Stimulated activated CD8-positive, alpha-beta memory T cell treated with anti-CD3 and anti-CD28 coated beads, Interleukin-15, amount 100 ng/mL, for 24 hours (primary cell): ENCODE measurements at places on chromosomes 2 and 18.

DNA sequence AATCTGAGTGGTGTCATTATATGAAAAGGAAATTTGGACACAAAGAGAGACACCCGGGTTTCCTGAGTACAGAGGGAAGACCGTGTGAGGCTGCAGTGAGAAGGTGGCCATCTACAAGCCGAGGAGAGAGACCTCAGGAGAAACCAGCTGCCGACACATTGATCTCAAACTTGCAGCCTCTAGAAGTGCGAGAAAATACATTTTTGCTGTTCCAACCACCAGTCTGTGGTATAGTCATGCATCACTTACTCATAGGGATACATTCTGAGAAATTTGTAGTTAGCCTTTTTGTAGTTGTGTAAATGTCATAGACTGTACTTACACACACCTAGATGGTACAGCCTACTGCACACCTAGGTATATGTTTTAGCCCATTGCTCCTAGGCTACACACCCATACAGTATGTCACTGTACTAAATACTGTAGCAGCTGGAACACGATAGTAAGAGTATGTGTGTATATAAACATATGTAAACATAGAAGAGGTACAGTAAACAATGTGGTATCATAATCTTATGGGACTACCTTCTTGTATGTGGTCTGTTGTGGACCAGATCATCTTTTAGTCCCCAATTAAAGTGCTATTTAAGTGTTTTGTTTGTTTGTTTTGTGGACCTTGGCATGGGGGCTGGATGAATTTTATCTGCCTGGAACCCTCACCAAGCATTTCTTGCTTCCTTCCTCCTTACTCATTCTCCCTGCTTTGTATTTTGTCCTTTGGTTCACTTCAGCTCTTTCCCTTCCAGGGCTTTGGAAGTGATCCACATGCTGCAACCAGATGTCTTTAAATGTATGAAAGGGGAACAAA lies 38.3 kb upstream of the SESTD1 start:
- DNase-seq, result no peak

- DNase-seq, result no peak
These were observed 18.6 kb upstream of the RMC1 start for GRCh38 chr18:23484561-23485182.

DNA sequence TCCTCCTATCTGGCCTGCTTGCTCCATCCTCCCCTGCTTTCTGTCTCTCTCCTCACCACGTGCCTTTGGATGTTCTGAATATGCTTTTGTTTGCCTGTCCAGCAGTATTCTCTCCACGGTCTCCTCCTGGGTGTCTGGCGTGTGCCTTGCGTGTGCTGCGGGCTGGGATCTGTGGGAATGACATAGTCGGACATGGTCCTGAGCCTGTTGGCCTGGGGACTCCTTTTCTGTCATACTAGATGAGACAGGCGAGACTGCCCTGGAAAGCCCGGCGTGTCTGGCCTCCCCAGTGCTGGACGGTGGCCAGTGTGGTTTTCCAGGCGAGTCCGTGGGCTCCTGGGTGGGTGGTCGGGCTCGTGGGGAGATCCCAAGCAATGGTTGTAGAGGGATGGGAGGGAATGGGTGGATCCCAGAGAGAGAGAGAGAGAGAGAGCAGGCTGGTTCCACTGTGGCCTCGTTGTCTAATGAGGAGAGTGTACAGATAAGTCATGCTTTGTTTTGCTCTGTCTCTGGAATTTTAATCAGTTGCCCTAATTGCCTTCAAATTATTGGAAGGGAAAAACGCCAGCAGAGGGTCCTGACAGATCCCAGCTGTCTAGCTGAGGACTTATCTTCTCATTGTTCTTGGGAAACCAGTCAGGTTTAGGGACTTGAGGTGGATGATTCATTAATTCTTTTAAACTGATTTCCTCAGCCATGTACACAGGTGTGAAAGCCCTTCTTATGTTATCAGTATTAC lies 58.3 kb downstream of the HPCAL1 start:
- no peak for DNase-seq

DNA sequence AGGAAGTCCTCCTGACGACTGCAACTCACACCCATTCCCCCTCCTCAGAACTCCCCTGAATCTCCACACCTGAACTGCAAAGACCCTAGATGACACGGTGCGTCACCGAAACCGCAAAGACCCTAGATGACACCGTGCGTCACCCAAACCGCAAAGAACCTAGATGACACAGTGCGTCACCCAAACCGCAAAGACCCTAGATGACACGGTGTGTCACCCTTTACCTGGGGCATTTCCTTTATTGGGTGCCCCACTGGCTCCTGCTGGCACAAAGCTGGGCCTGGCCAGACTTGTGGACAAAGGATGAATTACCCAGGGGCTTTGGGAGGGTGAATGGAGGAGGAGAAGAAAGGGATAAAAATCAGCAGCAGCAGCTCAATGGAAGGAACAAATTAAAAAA lies 123.8 kb downstream of the CELF4 start:
- no peak for DNase-seq

- DNase-seq, result no peak
These were observed 33.3 kb downstream of the CFLAR start for GRCh38 chr2:201149064-201149820.

DNA sequence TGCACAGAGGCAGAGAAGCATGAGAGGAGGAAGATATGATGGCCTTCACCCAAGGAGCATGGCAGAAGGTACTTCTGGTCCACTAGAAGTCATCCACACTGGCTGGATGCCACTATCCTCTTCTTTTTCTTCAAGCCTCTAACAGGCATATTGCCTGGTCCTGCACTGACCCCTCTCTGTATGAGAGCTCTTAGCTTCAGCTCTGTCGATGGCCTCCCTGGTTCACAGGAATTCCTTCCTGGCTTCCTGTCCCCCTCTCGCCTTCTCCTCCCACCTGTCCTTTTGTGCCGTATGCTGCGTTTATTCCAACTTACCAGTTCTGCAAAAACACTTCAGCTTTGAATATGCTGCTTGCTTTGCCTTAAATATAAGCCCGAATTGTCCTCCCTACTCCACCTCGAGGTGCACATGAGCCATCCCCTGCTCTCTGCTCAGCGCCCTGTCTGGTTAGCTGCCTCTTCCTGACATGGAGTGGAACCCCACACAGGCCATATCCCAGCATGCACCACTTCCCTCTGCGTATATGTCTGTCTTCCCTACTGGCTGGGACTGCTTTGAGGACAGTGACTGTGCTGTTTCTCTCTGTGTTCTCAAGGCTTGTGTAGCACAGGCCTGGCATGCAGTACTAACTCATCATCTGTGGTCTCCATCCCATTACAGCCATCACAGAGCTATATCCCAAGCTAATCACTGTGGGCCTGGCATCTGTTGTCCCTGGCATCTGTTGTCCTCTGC lies 474.9 kb downstream of the EIPR1 start:
- DNase-seq, result no peak

GRCh38 chr2:96683972-96684820 lies 41.6 kb downstream of the FER1L5 start:
- DNase-seq, result no peak

DNA sequence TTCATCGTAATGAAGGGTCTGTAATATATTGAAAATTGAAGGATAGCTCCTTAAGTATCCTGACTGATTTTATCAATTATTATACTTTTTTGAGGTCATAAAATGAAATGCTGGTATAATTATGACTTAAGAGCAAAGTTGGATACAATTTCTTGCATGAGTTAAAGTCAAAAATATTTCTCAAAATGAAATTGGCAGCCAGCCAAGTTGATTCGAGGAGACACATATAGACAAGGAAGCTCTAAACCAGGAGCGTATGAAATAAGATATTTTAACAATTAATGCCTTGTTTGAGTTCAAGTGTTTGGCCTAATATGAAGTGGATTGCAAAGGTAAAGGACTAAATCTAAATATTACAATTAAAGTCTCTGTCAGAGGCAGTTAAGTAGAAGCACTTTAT lies 260.4 kb upstream of the DSEL start:
- DNase-seq, result no peak

GRCh38 chr2:42959234-42960001 lies 167.0 kb upstream of the HAAO start:
- DNase-seq, result no peak

DNA sequence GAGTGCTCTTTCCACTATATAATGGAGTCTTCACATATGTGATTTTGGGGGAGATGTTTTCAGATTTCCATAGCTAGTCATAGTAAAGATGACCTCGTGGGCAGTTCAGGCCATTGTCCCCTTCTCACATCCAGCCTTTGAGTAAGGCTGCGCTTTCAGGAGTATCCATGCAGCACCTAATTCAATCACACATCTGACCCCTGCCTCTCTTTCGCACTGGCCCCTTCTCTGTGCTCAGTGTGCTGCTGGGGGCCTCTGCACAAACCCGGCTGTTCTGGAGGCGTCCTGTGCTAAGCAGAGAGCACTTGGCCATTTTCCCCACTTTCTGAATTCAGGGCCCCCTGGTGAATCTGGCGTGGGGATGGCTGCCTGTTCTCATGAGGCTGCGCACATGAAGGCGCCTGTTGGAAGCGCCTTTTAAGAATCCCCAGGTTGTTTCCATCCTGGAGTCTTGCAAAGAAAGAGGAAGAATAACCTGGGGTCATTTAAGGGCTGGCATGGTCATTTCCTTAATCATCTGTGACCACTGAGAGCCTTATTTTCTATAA lies 96.0 kb upstream of the ALPP start:
- DNase-seq, result no peak

DNA sequence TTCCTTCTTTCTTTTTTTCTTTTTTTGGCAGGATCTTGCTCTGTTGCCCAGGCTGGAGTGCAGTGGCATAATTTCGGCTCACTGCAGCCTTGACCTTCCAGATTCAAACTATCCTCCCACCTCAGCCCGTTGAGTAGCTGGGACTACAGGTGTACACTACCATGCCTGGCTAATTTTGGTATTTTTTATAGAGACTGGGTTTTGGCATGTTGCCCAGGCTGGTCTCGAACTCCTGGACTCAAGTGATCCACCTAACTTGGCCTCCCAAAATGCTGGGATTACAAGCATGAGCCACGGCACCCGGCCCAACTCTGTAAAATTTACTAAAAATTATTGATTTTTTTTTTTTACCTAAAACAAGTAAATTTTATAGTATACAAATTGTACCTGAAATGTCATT lies 360.8 kb downstream of the ALK start:
- DNase-seq, result no peak
